ENCODE measurements at places on chromosomes 2 and 18. TPM values are rescaled to one million over a fixed set of nuclear protein-coding genes. Genes with fewer than 3 reads are reported as not detected.

YIPF4 gene
- 94.4 TPM for polyA plus RNA-seq

SH2D6 gene
- polyA plus RNA-seq: not detected

TMEM163 gene
- polyA plus RNA-seq: not detected

LCT gene
- polyA plus RNA-seq: not detected

GPN1 gene
- 41.4 TPM for polyA plus RNA-seq

VWA3B gene
- polyA plus RNA-seq: not detected

MAP3K19 gene
- polyA plus RNA-seq: not detected

SKA1 gene
- 6.6 TPM for polyA plus RNA-seq

LAMA3 gene
- 0.93 TPM for polyA plus RNA-seq

CDH20 gene
- polyA plus RNA-seq: not detected

TEX44 gene
- not detected for polyA plus RNA-seq

PLCD4 gene
- 1.6 TPM for polyA plus RNA-seq

SLC9A4 gene
- not detected for polyA plus RNA-seq

RGPD3 gene
- polyA plus RNA-seq: 0.08 TPM

KLHL14 gene
- not detected for polyA plus RNA-seq

FNDC4 gene
- 18.2 TPM for polyA plus RNA-seq

CXCR4 gene
- 0.16 TPM for polyA plus RNA-seq

NEB gene
- 0.11 TPM for polyA plus RNA-seq

DSG4 gene
- not detected for polyA plus RNA-seq

LPIN1 gene
- polyA plus RNA-seq: 9.9 TPM

EGR4 gene
- polyA plus RNA-seq: 0.08 TPM

REG3A gene
- not detected for polyA plus RNA-seq

MDH1B gene
- polyA plus RNA-seq: 0.70 TPM

CNRIP1 gene
- 41.5 TPM for polyA plus RNA-seq

FBXO41 gene
- polyA plus RNA-seq: 0.44 TPM

L3MBTL4 gene
- polyA plus RNA-seq: not detected

ARHGEF4 gene
- 9.6 TPM for polyA plus RNA-seq

CFAP221 gene
- 0.27 TPM for polyA plus RNA-seq

SIX3 gene
- not detected for polyA plus RNA-seq

ZNF519 gene
- 2.1 TPM for polyA plus RNA-seq

DNAJC5G gene
- not detected for polyA plus RNA-seq

ATG16L1 gene
- 16.2 TPM for polyA plus RNA-seq

AMER3 gene
- not detected for polyA plus RNA-seq

CXCR1 gene
- polyA plus RNA-seq: not detected

OR6B3 gene
- polyA plus RNA-seq: not detected

SLC11A1 gene
- 0.16 TPM for polyA plus RNA-seq

ZNF804A gene
- polyA plus RNA-seq: 0.70 TPM

REEP1 gene
- polyA plus RNA-seq: 0.27 TPM

ADGRF3 gene
- polyA plus RNA-seq: 0.24 TPM

OR6B2 gene
- not detected for polyA plus RNA-seq

LOXL3 gene
- 55.2 TPM for polyA plus RNA-seq

HOXD13 gene
- polyA plus RNA-seq: 1.9 TPM

Measured in GM23248 (cell line).